ENCODE measurements at places on chromosomes 7 and 10.

DNA sequence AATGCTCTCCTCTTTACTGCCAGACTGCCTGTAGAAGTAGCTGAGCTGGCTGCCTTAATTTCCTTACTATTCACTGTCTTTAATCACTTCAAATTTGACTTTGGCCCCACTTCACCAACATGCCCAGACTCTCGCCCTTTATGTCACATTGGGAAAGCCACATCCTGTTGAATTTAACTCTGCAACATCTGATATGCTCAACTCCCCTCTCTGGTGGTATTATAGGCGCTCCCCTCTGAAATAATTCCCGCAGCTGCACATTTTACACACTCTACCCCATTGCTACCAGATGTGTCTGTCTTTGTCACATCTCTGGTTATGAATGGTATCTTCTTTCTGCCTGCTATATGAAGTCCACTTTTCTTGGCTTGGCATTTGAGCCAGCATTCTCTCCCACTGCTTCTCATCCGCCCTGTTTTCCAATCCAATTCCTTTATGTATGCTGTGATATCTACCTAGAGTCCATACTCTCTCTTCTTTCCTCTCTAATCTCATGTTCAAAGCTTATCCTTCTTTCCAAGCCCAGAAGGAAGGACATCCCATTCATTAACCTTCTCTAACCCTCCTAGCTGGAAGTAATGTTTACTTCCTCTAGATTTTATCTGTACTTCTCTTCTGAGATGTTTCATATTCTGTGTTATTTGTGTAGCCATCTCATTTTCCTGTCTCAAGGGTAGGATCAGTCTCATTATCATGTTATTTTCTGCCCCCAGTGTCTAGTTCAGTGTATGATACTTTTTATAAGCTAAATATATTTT, 134.5 kb downstream of the ST7 start:
- DNase-seq = no peak

DNA sequence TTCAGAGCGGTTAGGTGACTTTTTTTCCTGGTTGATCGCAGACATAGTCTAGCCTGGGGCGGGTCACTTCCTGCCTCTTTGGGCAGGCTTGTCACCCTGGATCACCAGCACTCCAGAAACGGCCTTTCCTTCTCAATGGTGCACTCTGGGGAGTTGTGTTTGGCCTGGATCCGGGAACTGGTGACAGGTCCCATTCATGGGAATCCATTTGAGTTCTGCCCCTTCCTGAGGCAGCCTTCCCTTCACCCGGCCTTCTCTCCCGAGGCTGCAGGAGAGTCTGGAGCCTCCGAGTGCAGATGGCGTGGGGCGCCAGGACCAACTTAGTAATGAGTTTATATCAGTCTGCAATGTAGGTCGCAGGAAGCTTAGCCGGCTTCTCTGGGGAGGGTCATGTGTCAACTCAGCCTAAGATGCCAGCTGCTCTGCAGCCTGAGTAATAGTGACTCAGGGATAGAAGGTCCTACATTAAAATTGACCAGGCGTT, 54.2 kb downstream of the TACR2 start:
- no peak for DNase-seq

DNA sequence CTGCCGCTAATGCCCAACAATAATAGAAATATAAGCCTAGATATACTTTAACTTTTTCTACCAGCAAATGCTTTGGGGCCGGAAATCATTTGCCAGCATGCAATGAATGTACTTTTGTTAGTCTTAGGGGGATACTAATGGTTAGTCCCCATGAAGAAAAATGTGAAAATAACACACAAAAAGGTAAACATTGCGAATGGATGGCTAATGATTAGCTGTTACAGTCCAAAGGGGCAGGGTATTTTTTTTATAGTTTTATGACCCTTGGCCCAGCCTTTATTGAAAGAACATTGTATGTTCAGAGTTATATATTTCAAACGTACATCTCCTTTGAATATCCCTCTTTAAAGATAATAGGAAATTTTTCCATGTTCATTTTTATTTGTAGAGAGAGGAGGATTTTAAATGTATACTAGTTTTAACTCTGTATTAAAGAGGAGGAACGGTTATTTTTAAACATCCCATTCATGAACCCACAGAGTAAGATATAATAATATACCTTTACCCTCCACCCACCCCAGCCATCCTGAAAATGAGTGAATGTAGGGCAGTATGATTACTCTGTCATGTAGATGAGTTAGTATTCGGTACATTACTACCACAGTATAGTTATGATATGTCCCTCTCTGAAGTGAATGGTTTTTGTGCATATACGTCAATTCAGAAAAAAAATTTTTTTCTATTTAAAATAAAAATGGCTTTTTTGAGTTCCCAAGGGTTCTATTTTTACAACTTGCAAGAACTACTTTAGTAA, 63.6 kb downstream of the ARID5B start:
- DNase-seq = no peak

- DNase-seq = no peak
Observed at GRCh38 chr10:92126100-92126650, 164.7 kb downstream of the CPEB3 start.
